ENCODE measurements at places on chromosomes 7 and 10.
A peak's percentile ranks its signal among the peaks of the same experiment; 100 is the strongest.

DNA sequence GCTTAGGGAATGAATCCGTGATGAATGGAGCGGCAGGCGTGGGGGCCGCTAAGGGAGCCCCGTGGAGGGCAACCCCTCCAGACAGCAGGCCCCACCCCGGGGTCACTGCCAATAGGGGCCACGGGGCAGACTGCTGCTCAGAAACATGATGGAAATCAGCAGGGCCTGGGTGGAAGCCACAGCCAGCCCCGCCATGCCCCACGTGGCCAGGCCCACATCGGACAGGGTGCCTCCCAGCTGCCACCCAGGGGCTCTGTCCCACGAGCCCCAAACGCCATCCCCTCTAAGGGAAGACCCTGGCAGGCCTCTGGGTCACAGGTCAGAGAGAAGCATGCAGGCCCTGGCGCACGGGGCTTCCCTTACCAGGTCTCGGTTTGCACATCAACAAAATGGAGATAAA, 28.4 kb downstream of the TNRC18 start:
- no peak for DNase-seq

DNA sequence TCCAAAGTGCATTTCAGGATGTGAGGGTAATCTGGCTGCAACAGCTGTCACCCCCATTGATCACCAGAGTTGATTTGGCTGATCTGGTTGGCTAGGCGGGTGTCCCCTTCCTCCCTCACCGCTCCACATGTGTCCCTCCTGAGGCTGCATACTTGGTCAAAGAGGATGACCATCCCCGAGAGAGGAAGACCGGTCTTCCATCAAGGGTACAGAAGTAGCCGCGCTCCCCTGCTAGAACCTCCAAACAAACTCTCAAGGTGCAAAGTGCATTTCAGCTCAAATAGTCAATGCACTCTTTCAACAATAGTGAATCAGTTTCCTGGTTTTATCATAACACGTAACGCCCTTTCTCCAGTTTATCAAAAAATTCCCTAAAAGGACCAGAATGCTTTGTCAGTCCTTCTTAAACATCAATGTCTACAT, 44.6 kb downstream of the CARD11 start:
- DNase-seq: no peak

- no peak for DNase-seq
These were observed 610.6 kb upstream of the NRP1 start for GRCh38 chr10:33945051-33945450.

- DNase-seq: no peak
These were observed 13.9 kb upstream of the EPC1 start for GRCh38 chr10:32360884-32361283.

DNA sequence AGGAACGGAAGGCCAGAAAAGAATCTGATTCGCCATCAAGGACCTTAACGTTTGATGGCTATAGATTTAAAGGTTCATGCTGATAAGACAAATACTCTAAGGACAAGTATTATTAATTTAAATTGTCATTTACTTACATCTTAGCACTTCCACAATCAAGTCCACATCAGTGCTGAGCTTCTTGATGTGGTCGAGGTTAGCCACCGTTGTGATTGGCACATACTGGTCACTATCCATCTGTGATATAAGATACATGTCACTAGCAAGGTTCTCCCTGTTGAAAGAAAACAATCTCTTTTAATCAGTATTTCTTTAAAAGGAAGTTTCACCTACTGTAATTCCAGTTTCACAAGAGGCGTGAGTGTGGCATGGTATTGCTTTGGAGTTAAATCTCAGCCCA, 88.7 kb downstream of the LARP4B start:
- DNase-seq: no peak

GRCh38 chr7:137501562-137501961, 158.0 kb upstream of the PTN start:
- DNase-seq: no peak

DNA sequence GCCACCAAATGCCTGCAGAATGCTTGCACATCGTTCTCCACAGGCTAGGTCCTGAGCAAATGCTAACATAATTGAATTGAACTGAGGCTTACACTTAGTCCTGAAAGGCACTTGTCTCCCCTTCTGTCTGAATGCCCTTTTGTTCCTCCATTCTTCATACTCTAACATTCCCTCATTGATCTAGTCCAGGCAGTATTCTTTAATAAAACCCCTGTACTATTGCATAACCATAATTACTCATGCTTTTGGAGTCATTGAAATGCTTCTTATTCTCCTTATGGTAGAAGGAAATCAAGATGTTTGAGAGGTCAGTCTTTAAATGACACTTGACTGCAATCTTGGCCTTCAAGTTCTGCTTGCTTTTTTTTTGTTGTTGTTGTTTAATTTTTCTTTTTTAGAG, 7.1 kb downstream of the PI4K2A start:
- no peak for DNase-seq

DNA sequence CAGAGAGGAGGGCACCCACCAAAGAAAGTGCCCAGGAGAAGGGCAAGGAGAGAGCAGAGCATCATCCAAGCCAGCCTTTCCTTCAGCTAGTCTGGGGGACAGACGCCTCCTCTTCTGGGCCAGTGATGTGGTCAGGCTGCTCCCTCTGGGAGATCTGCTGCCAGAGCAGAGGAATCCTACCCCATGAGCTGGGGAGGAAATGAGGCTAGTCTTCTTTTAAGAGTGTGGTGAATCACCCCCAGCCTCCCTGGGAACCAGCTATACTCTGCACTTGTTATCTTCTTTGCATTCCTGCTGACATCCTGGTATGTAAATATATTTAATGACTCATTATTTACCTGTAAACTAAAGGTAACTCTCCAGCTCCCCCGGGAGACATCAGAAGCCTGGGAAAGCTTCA, 41.6 kb upstream of the EPHB6 start:
- DNase-seq: no peak

- DNase-seq: no peak
These were observed 221.7 kb downstream of the ARHGAP21 start for GRCh38 chr10:24502006-24502405.

DNA sequence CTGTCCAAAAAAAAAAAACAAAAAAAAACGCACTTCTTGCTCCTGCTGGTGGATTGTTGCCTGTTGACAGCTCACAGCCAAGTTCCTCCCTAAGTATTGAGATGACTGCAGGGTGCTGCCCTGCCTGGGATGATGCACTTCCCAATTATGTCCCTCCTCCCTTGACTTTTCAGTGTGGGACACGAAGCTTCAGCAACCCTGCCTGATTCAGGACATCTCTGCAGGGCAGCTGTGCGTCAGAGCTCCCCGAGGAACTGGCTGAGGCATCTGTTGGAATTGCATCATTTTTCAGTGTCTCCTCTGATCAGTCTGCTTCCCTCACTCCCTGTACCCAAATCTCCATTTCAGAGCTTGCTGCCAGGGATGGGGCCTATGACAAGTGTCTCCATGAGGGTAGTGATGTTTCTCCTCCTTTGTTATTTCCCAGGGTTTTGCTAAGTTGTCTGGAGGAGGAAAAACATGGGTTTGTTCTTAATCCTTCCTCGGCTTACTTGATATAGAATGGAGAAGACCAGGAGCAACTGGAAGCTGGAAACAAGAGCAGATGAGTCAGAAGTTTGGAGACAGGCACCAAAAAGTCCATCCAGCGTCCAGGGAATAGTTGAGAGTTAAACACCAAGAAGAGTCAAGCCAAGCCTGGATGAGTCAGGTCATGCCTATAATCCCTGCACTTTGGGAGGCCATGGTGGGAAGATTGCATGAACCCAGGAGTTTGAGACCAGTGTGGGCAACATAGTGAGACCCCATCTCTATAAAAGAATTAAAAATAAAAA, 355.1 kb downstream of the GALNT17 start:
- no peak for DNase-seq

DNA sequence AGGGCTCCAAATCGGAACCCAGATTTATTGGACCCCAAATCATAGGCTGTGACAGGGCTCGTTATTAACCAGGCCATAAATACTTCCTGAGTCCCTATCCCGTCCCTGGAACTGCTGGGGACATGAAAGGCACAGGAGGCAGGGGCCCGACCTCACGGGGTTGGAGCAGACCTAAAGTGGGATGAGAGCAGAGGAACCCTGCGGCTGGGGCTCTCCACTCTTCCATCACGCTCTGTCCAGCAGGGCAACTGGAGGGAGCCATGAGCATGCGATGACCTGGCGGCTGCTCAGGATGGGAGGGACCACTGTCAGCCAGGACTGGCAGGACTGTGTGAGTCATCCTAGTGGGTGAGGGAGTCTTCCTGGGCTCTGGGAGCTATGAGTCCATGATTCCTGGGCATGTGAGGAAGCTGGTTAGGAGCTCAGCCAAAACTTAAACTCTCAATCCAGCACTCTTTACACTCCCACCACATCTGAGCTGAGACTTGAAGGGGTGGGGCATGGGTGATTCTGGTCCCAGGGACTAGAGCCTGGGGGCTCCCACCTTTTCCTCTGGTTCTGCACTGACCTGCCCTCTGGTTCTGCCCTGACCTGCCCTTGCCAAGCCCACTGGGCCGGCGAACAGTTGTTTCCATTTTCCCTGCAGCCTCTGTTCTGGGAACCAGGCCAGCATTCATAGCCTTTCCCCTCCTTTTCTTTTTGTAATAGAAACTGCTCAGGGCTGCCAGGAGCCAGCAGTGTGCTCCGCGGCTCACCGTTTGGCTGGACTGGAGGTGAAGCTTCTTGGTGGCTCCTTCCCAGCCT, 47.1 kb downstream of the SYPL1 start:
- DNase-seq: peak; percentile 48

- no peak for DNase-seq
These were observed 34.8 kb upstream of the SDK1 start for GRCh38 chr7:3266240-3266639.

GRCh38 chr10:30662814-30663213, 33.3 kb upstream of the LYZL2 start:
- DNase-seq: no peak

DNA sequence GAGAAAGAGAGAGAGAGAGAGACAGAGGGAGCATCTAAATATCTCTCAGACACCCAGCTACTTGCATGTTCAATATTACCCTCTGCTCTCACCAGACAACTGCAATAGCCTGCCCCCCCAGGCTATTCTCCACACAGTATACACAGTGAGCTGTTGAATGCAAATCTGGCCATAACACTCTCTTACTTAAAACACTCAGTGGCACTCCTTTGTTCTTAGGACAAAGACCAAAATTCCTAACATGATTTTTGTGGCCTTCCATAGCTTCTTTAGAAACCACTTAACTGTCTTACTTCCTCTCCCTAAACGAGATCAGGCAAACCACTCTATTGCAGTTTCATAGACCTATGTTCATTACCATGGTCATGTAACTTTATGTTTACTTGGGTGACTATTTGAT, 903.6 kb upstream of the AUTS2 start:
- DNase-seq: no peak

DNA sequence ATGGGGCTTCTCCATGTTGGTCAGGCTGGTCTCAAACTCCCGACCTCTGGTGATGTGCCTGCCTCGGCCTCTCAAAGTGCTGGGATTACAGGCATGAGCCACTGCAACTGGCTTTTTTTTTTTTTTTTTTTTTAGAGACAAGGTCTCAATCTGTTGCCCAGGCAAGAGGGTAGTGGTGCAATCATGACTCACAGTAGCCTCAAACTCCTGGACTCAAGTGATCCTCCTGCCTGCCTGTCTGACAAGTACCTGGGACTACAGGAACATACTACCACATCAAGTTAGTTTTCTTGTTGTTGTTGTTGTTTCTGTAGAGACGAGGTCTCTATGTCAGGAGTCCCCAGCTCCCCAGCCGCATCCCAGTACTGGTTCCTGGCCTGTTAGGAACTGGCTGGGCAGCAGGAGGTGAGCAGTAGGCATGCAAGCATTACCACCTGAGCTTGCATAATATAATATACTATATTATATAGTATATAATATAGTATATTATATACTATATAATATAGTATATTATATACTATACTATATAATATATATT, 55.7 kb downstream of the TPK1 start:
- DNase-seq: no peak

- no peak for DNase-seq
These were observed 130.1 kb downstream of the CREB5 start for GRCh38 chr7:28542410-28542809.

GRCh38 chr10:117967149-117967650, 79.5 kb downstream of the RAB11FIP2 start:
- no peak for DNase-seq

- DNase-seq: no peak
These were observed 3.2 kb downstream of the OPN4 start for GRCh38 chr10:86657396-86658011.

GRCh38 chr7:142927949-142928348, 5.6 kb downstream of the TRPV5 start:
- DNase-seq: no peak

- DNase-seq: no peak
These were observed 65.0 kb downstream of the DNAJC12 start for GRCh38 chr10:67772894-67773511.

- DNase-seq: no peak
These were observed 11.7 kb downstream of the POLL start for GRCh38 chr10:101576211-101576863.

- DNase-seq: peak; percentile 36
These were observed 245.9 kb downstream of the KCNMA1 start for GRCh38 chr10:77391605-77392235.

- no peak for DNase-seq
These were observed 383.2 kb upstream of the ZMIZ1 start for GRCh38 chr10:78685466-78686103.

DNA sequence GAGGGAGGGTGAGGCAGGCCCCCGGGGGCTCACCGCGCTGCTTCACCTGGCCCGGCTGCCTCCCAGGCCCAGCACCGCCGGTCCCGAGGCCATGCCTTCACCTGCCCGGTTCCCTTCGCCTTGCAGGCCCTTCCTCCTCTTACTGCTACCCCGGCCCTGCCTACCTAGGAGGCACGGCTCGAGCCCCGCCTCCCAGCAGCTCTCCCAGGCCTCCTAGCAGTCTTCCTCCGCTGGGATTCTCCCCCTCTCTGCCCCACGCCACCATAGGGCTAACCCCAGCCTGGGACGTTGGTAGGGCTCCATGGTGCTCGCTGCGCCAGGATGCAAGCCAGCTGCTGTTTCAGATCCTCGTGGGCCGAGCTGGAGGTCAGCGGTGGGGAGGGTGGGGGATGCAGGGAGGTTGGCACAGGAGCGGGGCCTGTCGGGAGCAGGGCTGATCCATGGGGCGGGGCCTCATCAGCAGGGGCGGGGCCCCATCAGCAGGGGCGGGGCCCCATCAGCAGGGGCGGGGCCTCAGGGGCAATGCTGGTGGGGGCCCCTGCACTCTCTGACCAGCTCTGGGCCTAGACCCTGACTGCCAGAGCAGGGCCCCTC, 63.3 kb downstream of the RASGEF1A start:
- no peak for DNase-seq

Data from HuH-7 (cell line).